ENCODE measurements at places on chromosomes 1 and 21. TPM values are rescaled to one million over a fixed set of nuclear protein-coding genes. Genes with fewer than 3 reads are reported as not detected.

DNA sequence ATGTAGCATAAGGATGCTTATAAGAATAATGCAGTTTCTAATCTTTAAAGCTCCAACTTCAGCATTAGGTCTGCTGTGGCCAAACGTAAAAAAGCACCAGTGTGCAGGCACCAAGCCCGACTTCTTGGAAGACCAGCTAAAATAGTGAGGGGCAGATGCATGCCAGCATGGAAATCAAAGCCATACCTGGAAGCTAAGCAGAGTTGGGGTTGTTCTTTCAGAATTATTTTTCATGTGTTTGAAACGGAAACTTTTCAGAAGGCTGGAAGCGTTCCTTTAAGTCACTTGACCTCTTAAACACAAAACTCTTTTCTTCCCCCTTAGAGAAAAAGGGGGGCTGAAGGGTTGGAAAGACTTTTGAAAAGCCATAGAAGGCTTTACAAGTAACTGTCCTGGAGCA, 329.2 kb upstream of the C1orf87 start:
- no peak for DNase-seq

- no peak for DNase-seq
Measured at GRCh38 chr21:31383770-31384169, 39.7 kb upstream of the TIAM1 start.

- no peak for DNase-seq
Measured at GRCh38 chr1:227357927-227358302, 39.6 kb upstream of the CDC42BPA start.

SH3D21 gene
- polyA plus RNA-seq = 7.1 TPM

DNA sequence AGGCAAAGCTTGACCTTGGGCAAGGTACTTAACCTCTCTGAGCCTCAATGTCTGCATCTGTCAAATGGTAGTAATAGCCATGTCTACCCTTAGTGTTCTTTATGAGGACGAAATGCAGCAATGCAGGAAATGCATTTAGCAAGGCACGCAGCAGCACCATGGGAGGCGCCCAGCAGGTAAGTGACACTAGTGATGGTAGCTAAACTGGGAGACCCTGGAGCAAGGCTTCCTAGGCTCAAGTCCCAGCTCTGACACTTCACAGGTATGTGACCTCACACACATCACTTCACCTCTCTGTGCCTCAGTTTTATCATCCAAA, 289.0 kb downstream of the RRAGC start:
- no peak for DNase-seq

- DNase-seq = no peak
Measured at GRCh38 chr21:26061437-26061836, 109.1 kb downstream of the APP start.

DNA sequence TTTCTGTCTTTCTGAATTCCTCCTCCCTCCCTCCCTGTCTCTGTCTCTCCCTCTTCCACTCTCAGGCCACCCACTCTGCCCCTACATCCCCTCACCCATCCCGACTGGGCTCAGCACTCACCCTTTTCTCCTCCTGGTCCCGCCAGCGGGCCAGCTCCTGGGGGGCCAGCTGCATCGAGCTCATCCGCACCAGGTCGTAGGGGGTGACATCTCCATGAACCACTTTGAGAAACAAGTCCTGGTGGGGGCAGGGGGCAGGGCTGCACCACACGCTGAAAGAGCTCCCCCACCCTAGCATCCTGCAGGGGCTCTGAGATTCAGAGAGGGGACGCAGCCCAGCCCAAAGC, 17.8 kb downstream of the SPOCD1 start:
- no peak for DNase-seq

DNA sequence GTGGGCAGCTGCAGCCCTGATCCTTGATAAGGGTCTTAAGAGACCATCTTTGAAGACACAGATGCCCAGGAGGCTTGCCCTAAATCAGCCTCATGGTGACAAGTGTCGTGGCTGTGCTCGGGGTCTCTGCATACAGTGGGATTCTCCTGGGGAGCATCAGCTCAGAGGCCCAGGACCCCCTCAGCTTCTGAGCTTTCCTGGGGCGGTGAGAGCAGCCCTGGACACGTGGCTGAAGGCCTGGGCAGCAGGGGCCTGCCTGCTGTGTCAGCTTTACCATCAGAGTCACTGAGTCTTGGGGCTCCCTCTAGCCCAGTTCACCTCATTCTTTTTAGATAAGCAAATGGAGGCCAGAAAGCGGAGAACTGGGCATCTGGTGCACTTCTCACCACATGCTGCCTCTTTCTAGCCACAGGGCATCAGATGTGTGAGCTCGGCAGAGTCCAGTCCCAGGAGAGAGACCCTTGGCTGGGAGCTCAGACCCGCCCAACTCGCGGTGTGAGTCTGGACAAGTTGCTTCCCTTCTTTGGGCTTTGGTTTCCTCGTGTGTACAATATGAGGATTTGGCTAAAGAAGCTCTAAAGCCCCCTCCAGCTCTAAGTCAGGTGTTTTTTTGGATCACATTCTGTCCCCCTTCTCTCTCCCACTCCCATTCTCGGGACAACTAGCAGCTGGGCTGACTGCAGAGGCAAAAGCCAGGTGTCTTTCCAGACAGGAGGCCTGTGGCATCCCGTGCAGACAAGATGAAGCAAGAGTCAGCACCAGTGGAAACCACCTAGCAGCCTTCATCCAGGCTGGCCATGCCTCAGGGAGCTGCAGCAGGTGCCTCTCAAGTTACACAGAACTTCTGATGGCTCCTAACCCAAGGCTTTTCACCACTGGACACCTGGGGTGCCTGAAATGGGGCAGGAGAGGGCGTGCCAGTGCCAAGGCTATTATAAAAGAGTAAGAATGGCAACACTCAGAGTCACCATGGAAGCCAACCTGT, 119.1 kb downstream of the KCNN3 start:
- no peak for DNase-seq

C1QB gene
- polyA plus RNA-seq = not detected

DNA sequence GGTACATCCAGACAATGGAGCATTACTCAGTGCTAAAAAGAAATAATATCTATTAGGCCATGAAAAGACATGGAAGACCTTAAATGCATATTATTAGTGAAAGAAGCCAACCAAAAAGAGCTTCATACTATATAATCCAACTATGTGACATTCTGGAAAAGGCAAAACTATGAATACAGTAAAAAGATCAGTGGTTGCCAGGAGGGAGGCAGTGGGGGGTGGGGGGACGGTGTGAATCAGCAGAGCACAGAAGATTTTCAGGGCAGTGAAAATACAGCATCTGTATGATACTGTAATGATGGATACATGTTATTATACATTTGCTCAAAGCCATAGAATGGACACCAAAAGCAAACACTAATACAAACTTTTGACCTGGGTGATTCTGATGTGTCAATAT, 339.4 kb upstream of the SNX7 start:
- DNase-seq = no peak

COP1 gene
- polyA plus RNA-seq = 26.0 TPM

DNA sequence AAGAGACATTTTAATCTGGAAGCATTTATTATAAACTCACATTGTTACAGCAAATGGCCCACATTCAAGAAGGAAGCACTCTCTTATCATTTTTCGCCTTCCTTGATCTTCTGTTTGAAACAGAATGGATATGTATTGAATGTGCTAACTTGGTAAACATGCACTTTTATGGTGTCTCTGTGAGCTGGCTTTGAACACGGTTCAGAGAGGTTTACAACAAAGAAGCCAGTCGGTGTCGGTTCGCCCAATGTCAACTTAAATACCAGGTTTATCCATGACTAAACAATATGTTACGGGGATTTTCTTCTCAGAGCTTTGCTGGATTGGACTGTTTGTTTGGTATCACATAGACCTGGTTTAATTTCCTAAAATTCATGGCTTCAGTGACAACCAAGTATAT, 226.4 kb downstream of the TGFB2 start:
- no peak for DNase-seq

GBP6 gene
- polyA plus RNA-seq = 4.7 TPM

GRCh38 chr1:29356663-29357062, 120.3 kb downstream of the PTPRU start:
- no peak for DNase-seq

GRCh38 chr1:85463731-85464496, 1.0 kb downstream of the DDAH1 start:
- no peak for DNase-seq

GRCh38 chr1:110186558-110186957, 23.6 kb upstream of the KCNC4 start:
- no peak for DNase-seq

GRCh38 chr1:245500546-245500945, 345.8 kb downstream of the KIF26B start:
- peak; percentile 35 for DNase-seq

DNA sequence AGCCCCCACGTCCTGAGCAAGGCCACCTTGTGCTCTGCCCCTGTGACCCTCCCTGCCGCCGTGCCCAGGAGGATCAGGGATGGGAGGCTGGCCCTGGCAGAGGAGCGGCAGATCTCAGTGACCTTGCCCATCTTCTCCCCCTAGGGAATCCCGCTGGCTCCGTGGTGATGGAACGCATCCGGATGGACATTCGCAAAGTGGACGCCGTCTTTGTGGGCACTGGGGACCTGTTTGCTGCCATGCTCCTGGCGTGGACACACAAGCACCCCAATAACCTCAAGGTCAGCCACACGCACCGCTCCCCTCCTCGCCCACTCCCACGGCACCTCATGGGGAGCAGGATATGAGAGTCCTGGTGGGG, 22.7 kb downstream of the CSTB start:
- DNase-seq = no peak

GRCh38 chr1:16324456-16324890, 27.8 kb downstream of the FBXO42 start:
- no peak for DNase-seq

GRCh38 chr1:39194398-39195051, 10.0 kb upstream of the MACF1 start:
- DNase-seq = no peak

DNA sequence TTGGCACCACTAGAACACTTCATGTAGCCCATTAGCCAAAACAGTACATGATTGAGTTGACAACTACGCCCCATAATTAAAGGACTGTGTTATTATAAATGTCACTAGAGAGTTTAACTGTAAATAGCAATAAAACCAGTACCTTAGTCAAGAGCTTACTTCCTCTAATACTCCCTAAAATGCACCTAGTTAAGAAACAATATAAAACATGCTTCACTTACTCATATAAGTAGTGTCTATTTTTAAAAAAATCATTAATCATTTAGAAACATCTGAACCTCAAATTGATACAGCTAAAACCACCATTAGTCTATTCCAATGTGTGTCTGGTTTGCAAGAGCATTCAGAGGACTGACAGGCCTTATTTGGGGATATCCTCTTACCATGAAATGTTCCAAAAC, 25.3 kb downstream of the PTP4A2 start:
- no peak for DNase-seq

DNA sequence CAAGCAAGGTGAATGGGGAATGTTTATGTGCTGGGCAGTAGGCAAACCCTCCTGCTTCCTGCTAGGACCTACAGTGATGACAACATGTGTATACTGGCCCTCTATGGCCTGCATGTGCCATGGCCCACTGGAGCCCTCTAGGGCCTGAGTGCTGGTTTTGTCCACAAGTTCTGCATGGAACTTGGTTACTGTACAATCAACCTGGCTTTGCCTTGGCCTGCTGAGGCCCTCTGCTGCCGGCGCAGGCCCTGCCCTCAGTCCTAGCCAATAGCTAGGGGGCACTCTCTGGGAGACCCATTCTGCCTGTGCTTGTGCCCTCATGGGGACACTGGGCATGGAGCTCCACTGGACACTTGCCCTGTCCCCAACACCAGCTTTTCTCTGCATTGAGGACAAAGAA, 138.6 kb upstream of the NGF start:
- DNase-seq = no peak

All from keratinocyte (primary cell).